ENCODE measurements at places on chromosomes 5 and 9.

DNA sequence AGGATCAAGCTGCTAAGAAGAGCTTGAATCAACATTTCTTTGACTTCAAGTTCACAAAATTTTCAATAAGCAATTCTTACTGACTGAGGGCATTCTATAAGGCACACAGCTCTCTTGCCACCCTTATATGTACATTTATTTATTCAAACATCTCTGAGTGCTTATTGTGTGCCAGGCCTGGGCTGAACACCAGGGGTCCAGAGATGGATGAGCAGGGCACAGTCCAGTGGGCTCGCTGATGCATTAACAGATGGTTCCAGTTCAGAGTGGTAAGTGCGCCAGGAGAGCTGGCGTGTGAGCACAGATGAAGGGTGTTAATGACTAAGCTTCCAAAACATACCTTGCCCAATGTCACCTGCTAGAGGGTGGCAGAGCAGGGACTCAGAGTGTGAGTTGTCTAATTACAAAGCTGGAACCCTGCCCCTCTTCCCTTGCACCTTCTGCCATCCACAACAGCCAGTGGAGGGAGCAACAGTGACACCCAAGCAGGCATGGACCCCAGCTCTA, 24.6 kb downstream of the ALG2 start:
- DNase-seq = no peak

- no peak for DNase-seq
Observed at GRCh38 chr5:127275641-127276193, 14.9 kb upstream of the MEGF10 start.

GRCh38 chr5:83871533-83872395, 151.1 kb upstream of the HAPLN1 start:
- DNase-seq = no peak

DNA sequence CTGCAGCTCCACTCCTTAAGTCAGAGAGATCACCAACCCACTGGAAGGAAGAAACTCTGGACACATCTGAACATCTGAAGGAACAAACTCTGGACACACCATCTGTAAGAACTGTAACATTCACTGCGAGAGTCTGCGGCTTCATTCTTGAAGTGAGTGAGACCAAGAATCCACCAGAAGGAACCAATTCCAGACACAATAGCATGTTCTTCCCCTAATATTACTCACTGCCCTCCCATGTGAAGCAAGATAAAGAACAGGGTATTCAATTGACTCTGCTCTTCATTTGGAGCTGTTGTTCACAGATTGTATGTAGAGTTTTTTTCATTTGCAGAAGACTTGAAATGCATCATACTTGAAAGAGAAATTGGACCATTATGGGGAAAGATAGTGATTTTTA, 10.8 kb downstream of the SAXO1 start:
- no peak for DNase-seq

DNA sequence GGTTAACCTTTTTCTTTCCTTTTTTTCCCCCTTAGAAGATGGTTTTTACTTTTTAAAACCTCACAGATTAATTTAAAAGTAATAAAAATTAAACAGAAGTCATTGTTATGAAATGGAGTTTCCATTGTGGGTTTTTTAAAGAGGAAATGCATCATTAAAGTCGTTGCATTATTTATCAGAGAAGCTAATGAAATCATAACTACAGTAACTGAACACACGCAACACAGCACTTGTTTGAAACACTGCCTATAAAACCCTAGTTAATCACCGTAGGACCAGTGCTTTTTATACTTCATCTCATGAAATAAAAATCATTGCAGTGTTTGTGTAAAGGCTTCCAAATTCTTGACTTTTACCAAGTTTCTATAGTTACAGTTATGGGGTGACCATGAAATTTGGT, 82.4 kb upstream of the NTRK2 start:
- no peak for DNase-seq

- no peak for DNase-seq
Observed at GRCh38 chr5:132099905-132100304, 26.3 kb downstream of the CSF2 start.

- DNase-seq = peak; percentile 79
Observed at GRCh38 chr5:38724301-38725030, 121.3 kb upstream of the OSMR start.

Measured in fibroblast of skin of right biceps (primary cell).